ENCODE measurements at places on chromosomes 1 and 21.

GRCh38 chr1:229479660-229480399 lies 28.3 kb downstream of the NUP133 start:
- no peak for DNase-seq

DNA sequence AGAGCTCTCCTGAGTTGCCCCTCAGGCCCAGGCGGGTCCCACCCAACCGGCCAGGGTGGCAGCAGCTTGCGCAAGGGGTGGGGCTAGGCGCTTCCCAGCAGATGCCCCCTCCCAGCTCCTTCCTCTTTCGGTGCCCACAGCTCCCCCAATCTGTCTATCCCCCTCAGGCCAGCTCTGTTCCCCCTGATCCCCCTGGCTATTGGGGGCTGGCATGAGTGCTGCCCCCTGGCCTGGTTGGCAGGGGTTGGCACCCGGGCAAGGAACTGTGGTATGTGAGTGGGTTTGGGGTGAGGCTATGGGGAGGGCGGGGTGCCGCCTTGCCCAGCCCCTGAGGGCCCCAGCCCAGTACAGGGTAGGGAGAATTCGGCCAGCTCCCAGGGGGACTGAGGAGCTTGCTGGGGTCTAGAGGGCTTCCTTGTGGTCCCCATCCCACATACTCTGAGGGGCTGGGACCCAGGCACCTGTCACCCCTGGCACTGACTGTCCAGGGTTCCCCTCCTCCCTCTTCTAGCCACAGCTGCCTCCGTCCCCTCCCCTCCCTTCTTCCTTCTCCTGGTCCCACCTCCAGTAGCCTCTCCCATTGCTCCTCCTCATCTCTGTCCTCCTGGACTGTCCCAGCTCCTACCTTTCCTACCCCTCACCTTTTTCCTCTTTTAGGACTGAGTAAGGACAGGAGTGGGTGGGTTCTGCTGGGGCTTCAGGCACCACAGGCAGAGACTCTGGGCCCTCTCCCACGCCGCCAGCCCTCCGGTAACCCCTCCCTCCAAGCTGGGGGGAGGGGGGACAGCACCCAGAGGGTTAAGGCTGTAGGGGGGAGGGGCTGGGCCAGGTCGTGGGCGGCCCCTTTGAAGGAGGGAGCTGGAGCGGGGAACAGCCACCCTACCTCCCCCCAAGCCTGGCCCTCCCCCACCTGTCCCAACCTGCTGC lies 5.7 kb downstream of the ZBTB7B start:
- DNase-seq = peak; percentile 44

DNA sequence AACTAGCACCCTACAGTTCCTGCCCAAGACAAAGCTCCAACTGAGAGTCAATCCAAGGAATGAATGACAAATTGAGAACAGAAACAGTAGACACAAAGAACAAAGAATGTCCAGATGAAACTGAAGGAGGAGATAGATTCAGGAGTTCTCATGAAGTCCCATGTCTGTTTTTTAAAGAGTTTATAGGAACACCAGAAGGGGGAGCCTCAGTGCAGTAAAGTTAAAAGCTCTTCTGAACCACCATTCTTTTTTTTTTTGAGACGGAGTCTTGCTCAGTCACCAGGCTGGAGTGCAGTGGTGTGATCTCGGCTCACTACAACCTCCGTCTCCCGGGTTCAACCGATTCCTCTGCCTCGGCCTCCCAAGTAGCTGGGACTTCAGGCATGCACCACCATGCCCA lies 323.6 kb downstream of the MRPL39 start:
- DNase-seq = no peak

GRCh38 chr1:216907100-216907499 lies 183.9 kb upstream of the ESRRG start:
- DNase-seq = no peak

DNA sequence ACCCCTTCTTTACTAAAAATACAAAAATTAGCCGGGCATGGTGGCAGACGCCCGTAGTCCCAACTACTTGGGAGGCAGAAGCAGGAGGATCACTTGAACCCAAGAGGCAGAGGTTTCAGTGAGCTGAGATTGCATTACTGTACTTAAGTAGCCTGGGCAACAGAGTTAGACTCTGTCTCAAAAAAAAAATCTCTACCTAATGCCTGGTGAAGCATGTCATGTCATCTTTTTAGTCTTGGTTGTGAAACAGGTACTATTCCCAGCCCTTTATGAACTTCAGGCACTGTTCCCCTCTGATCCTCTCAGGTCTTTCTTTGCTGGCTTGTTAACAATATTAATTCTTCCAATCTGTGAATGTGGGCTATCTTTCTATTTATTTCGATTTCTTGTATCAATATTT lies 22.1 kb downstream of the PRRC2C start:
- no peak for DNase-seq

DNA sequence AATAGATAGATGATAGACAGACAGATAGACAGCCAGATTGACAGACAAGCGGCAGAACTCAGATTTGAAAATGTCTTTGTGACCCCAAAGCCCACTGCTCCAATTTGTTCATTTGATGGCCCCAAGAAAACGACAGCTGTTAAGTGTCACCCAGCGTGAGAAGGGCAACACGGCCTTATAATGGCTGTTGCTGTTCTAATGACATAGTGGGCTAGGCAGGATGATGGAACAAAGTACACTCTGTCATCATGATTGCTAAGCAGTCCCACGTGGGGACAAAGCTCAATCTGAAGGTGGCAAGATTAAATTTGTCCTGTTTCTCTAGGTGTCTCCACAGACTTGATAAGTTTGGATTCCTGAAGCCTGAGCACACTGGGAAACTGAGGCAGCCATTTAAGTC lies 112.9 kb downstream of the DAB1 start:
- no peak for DNase-seq

DNA sequence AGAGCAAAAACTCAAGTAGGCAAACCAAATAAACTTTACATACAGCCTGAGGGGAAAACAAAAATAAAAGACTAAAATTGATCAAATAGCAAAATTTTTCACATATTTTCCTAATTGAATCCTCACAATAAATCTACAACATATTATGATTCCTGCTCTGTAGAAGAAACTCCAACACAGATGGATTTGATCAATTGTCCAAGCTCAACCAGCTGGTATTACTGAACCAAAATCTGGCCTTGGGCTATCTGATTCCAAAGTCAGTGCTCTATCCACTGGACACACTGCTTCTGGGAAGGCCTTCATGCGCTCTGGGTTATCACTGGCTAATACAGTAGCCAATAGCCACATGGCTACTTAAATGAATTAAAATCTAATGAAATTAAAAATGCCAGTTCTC lies 39.3 kb downstream of the PCNX2 start:
- DNase-seq = no peak

Data from activated T-cell treated with anti-CD3 and anti-CD28 coated beads for 24 hours (primary cell).